Retina (tissue), 1 donor: ENCODE measurements at places on chromosomes 2 and 18.

DNA sequence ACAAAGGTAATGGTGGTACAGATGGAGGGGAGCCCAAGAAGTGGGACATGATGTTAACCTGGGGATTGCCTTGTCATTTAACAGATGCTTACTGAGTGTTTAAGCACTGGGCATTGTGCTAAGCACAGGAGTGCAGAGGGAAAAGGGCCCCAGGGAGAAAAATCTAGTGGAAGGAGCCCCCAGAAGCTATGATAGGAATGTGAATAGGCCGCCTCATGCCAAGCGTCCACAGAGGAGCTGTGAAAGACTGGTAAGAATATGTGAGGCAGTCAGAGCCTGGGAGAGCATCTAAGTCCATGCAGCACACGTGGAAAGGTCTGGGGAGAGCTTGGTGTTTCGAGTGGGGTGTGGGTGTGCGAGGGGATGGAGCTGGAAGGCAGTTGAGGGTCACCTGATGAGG, 5.5 kb downstream of the ZNF532 start:
- no peak for DNase-seq

- DNase-seq = no peak
These were observed 144.8 kb upstream of the RGPD4 start for GRCh38 chr2:107681936-107682335.

GRCh38 chr2:8028981-8029380, 652.9 kb upstream of the ID2 start:
- no peak for DNase-seq

- no peak for DNase-seq
These were observed 38.9 kb upstream of the THOC1 start for GRCh38 chr18:306608-307255.

GRCh38 chr2:57733956-57734355, 312.6 kb upstream of the VRK2 start:
- DNase-seq = no peak

- no peak for DNase-seq
These were observed 1300.1 kb upstream of the ACVR2A start for GRCh38 chr2:146544701-146545100.

- DNase-seq = no peak
These were observed 4.1 kb downstream of the CDK5R2 start for GRCh38 chr2:218963601-218964000.

- DNase-seq = no peak
These were observed 361.9 kb upstream of the MEX3C start for GRCh38 chr18:51559198-51559901.

DNA sequence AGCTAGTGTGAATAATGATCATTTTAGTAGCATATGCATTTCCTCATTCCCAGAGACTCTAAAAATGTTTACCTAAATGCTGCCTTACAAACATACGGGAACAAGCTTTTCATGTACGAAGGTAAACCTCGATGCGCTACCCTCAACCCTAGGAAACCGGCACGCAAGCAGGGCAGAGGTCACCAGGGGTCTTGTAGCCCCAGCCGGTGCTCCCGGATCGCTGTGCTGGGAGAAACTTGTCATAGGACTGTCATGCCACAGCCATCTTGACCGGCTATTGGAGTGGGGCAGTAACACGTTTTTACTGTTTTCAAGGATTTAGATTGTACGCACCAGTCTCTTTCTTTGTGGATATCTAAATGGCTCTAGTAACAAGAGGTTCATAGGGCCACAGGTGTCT, 34.8 kb upstream of the NFATC1 start:
- DNase-seq = no peak

- no peak for DNase-seq
These were observed 40.8 kb upstream of the CYP1B1 start for GRCh38 chr2:38116762-38117161.

DNA sequence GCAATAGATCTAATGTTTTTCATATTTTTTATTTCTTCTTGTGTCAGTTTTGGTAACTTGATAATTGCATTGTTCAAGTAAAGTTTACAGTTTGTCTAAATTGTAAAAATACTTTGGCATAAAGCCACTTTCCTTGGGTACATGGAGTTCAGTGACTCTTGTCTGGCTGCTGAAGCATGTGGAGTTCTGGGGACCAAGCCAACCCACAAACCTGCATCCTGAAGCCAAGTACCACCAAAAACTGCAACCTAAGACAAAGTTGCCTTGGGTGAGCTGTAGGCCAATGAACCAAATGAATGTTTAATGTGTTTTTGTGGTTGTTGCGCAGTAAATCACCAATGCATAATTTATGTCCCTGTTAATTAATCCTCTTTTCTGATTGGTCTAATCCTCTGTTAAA, 872.6 kb downstream of the BCL11A start:
- DNase-seq = no peak

- no peak for DNase-seq
These were observed 239.1 kb downstream of the HDAC4 start for GRCh38 chr2:239161711-239162140.

- no peak for DNase-seq
These were observed 29.9 kb upstream of the MMADHC start for GRCh38 chr2:149617476-149617875.

DNA sequence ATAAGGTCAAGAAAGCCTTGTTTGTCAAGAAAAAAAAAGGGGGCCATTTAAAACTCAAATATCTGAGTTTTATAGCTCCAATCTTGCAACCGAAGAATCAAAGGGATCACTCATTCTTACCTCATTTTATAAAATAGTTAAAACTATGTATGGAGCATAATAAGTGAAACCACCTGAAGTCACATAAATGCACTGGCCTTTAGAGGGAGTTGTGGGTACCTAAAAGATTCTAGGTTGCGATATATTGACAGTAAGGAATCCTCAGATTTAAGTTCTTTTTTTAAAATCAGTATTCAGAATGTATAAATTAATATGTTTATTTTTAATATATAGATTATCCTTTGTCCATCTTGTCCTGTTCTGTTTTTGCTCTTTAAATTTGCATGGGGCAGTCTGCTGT, 3.4 kb downstream of the ARHGAP28 start:
- no peak for DNase-seq

DNA sequence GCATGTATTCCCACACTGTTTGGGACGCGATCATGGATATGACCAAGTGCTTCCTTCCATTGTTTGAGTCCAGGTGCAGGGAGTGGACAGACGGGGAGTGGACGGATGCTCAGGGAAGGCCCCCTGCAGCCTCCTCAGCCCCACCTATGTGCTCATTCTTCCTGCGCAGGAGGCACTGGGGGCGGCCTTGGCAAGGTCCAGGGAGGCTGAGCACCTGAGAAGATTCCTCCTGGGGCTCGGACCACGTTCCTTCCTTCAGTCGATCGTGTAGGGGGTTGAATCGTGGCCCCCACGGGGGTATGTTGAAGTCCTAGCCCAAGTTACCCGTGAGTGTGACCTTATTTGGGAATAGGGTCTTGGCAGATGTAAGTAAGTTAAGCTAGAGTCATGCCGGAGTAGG, 60.4 kb downstream of the ASB1 start:
- no peak for DNase-seq

GRCh38 chr2:100742277-100743254, 77.4 kb upstream of the NPAS2 start:
- no peak for DNase-seq

DNA sequence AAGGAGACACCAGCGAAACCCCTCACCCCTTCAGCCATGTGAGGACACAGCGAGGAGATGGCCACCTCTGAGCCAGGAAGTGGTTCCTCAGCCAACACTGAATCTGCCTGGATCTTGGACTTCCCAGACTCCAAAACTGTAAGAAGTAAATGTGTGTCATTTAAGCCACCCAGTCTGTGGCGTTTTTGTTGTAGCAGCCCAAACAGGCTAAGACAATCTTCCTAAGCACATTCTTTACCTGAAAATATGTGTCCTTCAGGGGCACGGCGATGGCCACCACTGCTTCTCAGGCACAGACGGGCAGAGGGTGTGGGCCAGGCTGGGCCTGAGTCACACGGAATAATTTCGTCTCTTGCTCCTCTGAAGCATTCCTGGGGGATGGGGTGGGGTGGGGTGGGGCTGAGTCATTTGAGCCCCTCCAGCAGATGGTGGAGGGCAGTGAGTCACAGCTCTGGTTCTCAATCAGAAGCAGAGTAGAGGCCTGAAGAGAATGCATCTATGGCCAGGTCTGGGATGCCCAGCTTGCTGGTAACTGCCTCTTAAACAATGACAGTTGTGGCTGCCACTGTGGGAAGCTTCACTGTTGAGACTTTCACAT, 142.4 kb downstream of the CAPN13 start:
- no peak for DNase-seq

- DNase-seq = no peak
These were observed 101.2 kb downstream of the DYNC1I2 start for GRCh38 chr2:171788316-171788993.

- DNase-seq = no peak
These were observed 58.5 kb upstream of the MSH6 start for GRCh38 chr2:47724221-47724981.

DNA sequence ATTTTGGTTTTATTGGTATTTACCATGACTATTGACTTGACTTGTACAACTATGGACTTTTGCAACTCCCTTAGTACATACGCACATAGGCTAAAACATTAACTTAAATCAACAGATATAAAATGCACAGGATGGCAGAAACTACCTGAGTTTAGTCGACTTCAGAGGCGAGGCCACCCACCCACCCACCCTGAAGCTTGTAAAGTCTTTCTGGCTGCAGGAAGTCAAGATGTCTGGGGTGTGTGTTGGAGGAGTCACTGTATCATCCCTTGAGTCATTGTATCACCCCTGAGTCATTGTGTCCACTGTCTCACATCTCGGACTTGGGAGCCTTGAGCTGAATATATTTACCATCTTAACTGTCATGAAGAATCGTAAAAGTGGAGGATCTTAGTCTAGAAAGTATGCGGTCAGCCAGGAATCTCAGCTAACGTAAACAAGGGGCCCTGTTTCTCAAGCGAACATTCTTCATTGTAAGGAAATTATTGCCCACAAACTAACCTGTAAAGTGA, 140.0 kb upstream of the ST6GAL2 start:
- no peak for DNase-seq

GRCh38 chr2:2306878-2307277, 24.2 kb downstream of the MYT1L start:
- no peak for DNase-seq

DNA sequence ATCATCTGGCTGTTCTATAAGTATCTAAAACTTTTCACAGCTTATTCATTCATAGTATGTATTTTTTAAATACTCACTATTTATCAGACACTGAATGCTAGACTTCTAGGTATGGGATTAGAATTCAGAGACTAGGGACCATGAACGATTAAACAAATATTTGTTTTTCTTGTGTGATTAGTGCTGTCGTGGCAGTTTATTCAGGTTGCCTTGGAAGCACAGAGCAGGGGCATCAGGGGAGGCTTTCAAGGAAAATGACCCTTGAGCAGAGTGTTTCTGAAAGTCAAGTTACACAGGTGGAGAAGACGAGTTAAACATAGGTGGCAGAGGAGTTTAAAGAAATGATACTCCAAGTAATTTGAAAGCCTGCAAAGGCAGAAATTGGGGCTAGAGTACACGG, 5.7 kb downstream of the SPOPL start:
- DNase-seq = no peak

- DNase-seq = no peak
These were observed 40.1 kb downstream of the GPD2 start for GRCh38 chr2:156476021-156476849.

- DNase-seq = no peak
These were observed 321.5 kb upstream of the NT5C1B start for GRCh38 chr2:18910843-18911242.

GRCh38 chr2:164754157-164755093, 87.2 kb downstream of the COBLL1 start:
- no peak for DNase-seq

DNA sequence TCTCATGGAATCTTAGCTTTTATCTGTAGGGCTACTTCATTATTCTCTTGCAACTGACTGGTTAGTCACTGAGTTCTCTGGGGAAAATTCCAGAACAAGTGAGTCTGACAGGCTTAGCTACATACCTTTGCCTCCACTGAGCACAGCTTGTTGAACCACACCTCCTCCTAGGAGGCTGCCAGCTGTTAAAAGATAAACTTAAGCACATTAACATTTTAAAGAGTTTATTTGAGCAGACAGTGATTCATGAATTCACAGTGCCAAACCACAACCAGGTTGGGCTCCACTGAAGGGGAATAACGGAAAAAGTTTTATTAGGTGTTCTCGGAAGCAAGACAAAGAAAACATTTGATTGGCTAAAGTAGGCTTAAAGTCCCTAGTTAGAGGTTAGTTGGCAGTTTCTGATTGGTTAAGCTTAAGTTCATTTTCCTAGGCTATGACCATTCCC, 12.5 kb upstream of the SLC38A11 start:
- DNase-seq = no peak

GRCh38 chr2:231002641-231003040, 6.7 kb downstream of the SPATA3 start:
- DNase-seq = no peak

GRCh38 chr2:197973772-197974171, 169.4 kb downstream of the PLCL1 start:
- no peak for DNase-seq

DNA sequence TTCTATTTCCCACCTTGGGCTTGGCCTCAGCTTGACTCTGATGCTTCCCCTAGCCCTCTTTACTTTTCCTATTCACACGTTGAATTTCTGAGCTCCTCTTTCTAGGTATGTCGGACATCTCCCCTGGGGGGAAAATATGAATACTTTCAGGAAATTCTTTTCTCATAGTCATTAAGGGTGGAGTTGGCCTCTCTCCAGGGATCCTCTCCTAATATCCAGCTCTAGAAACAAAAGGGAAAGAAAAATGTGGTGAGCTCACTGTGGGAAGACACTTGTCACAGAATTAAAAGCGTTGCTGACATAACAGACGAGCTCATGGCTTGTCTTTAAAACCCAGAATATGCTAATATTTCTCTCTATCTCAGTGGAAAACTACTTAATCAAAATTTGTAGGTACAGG, 132.7 kb upstream of the MEX3C start:
- DNase-seq = no peak
